ENCODE measurements at places on chromosomes 3 and 15.

- no peak for DNase-seq
These were observed 44.6 kb downstream of the ZIC4 start for GRCh38 chr3:147361454-147362420.

GRCh38 chr3:18252578-18252977, 172.6 kb downstream of the SATB1 start:
- peak; percentile 69 for DNase-seq

DNA sequence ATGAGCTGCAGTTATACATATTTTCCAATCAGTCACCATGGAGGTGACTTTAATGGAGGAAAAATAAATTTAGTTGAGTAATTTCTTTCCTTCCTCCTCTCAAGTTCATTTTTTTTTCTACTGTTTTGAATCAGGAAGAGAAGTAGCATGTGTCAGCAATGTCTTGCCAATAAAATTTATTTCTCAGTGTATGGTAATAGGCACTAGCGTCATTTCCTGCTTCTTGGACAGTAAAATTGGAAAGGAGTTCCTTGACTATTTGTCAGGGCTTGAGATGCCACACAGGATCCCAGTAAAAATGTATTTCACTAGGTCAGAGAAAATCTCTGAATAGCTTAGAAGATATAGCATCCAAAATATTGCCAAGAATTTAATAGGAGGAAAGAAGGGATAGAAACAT, 605.9 kb downstream of the ROBO1 start:
- no peak for DNase-seq

DNA sequence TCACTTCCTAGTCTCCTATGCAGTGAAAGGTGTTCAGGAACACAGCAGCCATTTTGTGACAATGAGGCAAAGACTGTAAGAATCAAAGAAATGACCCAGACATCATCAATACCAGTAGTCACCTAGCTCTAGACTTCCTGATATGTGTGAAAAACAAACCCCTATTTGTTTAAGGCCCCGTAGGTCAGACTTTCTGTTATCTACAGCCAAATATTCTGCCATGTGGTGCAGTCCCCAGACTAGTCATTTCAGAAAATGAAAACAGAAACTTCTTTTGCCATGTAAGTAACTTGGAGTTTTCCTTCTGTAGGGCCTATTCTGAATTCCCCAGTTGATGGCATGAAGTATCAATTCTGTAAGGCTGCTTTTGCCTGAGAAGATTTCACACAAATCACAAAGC, 181.7 kb upstream of the SNTN start:
- DNase-seq: no peak

DNA sequence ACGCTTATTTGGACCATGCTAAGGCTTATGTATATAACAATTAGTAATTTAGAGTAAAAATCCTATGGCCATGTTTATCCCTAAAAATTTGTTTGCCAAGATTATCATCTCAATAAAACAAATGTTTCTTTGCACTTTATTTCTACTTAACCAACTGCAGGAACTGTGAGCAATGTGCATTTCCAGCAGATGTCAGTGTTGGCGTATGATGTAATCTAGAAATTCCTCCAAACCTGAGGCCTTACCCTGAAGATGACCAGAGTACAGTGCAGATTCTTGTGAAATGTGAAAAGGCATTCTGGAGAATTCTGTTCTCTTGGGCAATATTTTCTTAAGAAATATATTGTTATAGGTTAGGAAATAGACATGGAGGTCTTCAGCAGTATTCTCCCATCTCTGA, 205.9 kb downstream of the MBNL1 start:
- no peak for DNase-seq

DNA sequence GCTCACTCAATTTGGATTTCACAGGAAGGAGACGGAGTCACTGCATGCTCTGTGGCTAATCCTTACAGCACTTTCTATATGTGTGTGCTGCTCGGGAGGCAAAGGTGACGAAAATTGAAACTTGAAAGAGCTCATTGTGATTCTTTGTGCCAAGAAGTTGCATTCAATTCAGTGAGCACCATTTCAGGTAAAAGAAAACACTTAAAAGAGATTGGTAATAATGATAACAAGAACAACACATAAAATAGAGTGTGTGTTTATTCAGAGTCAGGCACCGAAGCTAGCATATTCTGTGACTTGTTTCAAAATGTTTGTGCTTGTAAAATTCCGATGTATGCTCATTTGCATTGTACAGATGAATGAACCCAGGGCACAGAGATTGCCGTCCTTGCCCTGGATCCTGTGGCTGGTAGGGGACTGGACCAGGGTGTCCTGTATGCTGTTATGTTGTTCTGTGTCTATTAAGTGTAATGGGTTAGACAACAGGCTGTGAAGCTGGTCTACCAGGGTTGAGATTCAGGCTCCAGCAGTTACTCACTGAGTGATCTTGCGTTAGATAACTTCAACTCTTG, 193.3 kb upstream of the PROK2 start:
- no peak for DNase-seq

- no peak for DNase-seq
These were observed 13.3 kb upstream of the LRRC15 start for GRCh38 chr3:194382892-194383223.

DNA sequence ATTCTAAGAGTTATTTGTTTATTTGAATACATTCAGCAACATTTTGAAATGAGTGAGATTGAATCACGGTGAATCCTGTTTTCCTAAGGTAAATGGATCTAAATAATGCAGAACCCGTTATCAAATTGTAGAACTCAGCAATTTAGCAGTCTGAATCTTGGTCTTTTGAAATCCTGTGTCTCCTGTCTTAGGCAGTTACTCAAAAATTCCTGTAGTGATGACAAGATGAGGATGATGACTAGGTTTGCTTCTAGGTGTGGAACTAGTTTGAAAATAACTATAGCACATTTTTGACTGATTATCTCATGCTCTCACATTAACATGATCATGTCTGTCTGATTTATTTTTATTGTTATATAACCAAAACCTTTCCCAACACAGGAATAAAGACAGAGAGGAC, 115.0 kb downstream of the RAP2B start:
- no peak for DNase-seq

DNA sequence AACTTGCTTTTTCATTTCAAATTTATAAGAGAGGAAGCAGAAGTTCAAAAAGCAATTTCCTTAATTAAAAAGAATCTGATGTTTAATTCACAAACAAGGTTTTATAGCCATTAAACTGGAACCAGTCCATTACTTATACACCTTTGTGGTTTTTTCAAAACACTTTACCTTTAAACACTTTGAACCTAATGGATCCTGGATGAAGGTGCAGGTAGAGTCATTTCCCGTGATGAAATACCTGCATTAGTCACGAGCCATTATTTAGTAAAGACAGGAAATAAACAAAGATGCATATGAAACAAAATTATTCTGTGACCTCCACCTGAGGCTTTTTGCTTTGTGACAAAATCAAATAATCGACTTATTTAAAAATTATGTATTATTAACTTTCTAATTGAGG, 341.7 kb upstream of the UBE2E2 start:
- DNase-seq: no peak

- DNase-seq: no peak
These were observed 21.4 kb downstream of the BMF start for GRCh38 chr15:40087068-40087810.

- no peak for DNase-seq
These were observed 47.4 kb downstream of the CHCHD4 start for GRCh38 chr3:14077310-14077709.

DNA sequence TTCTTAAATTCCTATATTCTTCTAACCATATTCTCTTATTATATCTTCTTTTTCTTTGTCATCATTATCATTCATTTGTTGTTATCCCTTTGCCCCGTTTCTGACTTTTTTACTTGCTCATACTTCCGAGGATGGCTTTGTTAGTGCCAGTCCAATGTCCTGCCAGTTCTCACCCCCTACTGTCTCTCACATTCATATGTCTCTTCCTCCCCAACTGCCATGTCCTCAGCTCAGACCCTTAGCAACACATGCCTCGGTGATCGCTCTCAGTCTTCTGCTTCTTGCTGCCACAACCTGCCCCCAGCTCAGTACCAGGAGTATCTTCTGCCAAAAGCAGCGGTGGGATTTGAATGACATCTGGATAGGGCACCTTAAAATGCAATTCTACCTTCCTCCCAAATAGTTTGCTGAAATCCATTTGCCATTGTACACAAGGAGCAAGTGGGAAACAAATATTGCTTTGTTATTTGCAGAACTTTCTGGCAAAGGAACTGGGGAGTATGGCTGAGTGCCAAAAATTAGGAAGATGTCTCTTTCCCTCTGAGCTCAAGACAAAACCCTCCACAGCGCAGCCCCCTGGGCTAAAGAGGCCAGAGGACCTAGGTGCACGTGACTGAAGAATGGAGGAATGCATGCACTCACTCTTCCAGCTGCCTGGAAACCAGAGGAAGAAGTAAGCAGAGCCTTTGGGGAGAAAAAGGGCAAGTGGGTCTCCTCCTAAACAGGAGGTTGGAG, 57.7 kb upstream of the CTNNB1 start:
- no peak for DNase-seq

DNA sequence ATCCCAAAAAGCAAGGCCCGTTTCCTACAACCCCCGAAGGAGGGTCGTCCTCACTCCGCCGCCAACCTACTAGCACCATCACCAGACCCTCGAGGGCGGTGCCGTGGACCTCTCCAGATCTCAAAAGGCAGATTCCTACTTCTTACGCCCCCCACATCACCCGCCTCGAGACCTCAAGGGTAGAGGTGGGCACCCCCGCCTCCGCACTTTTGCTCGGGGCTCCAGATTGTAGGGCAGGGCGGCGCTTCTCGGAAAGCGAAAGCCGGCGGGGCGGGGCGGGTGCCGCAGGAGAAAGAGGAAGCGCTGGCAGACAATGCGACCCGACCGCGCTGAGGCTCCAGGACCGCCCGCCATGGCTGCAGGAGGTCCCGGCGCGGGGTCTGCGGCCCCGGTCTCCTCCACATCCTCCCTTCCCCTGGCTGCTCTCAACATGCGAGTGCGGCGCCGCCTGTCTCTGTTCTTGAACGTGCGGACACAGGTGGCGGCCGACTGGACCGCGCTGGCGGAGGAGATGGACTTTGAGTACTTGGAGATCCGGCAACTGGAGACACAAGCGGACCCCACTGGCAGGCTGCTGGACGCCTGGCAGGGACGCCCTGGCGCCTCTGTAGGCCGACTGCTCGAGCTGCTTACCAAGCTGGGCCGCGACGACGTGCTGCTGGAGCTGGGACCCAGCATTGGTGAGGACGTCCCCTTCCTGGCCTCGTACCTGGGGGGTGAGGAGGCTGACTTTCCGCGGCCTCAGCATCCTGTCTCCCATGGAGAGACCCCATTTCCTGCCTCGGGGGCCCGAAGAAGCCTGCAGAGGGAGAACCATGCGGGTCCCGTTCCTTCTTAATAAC, at the start of gene MYD88:
MYD88 (plus strand) TSS at position 313 of the 842 bp plus-strand sequence; CDS start at position 353, 40 bp downstream.
- DNase-seq: peak; percentile 81

DNA sequence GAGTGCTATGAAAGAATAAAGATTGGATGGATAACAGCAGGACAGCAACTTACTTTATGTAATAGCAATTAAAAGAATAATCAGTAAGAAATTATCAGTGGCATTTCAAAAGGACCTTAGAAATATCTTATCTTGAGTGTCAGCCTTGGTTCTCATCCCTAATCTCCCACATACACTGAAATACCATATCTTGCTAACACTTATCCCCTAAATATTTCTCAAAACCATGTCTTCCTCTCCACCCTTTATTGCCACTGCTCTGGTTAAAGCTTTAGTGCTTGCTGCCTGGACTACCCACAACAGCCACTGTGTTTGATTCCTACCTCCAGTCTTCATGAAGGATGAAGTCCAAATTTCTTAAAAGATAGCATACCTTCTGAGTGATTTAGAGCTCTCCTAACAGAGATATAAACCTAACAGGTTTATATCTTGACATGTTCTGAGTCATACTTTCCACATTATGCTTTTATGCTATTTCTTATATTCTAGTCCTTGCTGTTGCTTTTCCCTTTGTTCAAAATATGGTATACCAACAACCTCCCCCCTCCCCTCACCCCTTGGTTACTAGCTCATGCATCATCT, 202.8 kb downstream of the RSRC1 start:
- no peak for DNase-seq

GRCh38 chr3:71681224-71681668, 44.0 kb downstream of the EIF4E3 start:
- DNase-seq: peak; percentile 68

DNA sequence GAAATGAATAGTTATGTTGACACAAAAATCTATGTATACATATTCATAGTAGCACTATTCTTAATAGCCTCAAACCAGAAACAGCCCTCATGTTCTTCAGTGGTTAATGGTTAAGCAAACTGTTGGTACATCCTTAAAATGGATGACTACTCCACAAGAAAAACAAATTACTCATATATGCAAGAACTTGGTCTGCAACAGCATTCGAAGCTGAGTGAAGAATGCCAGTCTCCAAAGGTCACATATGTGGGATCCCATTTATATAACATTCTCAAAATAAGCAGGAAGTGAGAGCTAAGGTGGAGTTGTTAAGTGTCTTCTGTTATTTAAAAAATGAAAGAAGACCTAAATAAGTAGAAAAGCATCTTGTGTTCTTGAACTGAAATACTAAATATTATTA, 365.7 kb downstream of the GABRG3 start:
- DNase-seq: no peak

Measured in bone marrow (tissue), 2 donors.